T follicular helper cell (primary cell): ENCODE measurements at places on chromosomes 5 and 9.

DNA sequence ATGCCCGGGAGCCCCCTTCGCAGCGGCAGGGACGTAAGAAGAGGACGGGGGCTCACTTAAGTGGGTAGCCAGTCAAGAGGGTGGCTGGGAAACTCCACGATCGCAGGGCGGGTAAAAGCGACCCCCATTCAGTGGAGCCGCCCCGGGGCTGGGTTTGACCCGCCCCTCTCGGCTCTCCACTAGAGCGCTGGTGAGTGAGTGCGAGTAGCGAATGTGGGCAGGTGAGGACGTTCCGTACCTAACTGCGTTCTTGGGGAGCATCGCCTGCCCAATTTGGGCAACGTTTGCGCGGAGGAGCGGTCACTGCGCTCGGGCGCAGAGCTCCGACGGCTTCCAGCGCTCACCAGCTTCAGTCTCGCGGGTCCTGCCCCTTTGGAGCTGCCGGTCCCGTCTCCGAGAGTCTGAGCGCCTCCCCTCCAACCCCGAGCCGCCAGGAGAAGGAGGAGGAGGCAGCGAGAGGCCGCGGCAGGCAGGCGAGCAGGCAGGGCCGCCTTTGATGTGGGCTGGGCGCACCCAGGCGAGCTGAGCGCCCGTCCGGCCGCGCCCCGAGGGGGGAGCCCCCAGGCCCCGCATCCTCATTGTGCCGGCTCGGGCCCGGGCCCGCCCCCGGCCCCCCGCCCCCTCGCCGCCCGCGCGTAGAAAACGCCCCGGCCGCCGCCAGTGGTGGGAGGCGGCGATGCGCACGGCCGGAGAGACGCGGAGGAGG lies at the start of gene FGF18:
Gene FGF18, plus strand, starts transcription at position 666 of the 706 bp plus-strand sequence. CDS start 553 bp downstream, outside the sequence.
- no peak for DNase-seq

- no peak for DNase-seq
Observed at GRCh38 chr5:146441896-146442295, 5.2 kb upstream of the TCERG1 start.

DNA sequence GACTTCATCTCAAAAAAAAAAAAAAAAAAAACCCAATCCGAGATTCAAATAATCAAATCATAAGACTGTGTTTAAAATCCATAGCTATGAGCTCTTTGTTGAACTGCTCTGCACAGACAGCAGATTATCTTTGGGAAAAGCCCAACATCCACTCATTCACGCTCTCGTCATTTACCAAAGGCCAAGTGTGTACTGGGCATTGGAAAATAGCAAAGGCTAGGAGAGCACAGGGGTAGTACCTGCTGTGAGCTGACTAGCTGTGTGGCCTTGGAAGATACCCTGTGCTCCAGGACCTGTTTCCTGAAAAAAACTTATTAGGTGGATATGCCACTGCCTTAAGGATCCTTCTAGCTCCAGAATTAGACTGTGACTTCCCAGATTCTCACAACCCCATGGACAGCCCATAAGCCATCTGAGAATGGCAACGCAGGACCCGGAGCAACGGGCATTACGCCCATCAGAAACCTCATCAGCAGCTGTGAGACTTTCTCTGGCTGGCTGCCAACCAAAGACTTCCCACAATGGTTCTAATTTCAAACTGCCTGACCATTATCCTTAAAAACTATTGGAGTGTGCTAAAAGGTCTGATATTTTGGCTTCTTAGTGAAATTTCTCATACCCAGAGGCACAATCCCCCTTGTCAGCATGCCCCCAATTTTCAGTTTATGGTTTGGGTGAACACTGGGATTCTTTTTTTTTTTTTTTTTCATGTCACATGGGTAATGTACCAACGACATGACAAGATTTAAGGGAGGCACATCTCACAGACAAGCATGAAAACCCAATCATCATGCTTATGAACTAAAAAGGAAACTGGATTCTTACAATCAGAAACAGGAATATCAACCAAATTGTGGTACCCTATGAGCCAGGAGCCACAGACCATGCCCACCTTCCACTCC lies 16.8 kb downstream of the SERINC5 start:
- no peak for DNase-seq

GRCh38 chr9:84266087-84266561 lies 74.4 kb downstream of the SLC28A3 start:
- no peak for DNase-seq

DNA sequence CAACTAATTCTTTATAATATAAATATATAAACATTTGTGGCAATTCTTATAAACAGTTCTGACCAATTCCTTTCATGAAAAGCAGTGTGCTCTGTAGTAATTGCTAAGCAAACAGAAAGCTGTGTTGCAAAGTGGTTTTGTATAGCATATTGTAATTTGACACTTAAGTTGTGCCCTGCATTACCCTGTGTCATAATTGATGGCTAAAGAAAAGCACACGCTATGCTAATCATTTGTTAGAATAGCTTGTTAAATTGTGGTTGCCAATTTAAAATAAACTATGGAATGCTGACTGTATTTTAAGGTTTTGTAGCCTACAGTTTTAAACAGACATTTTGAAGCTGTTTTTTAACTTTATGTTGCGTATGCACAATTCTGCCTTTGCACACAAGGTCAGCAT lies 140.0 kb downstream of the PBX3 start:
- no peak for DNase-seq

- DNase-seq, result no peak
Observed at GRCh38 chr9:116671605-116672004, 15.5 kb upstream of the TRIM32 start.
